ENCODE measurements at places on chromosomes 6 and 20.
A peak's percentile ranks its signal among the peaks of the same experiment; 100 is the strongest.

GRCh38 chr20:23397961-23398360, 23.3 kb downstream of the NAPB start:
- no peaks in the 10 kb centered on the region for H3K36me3 ChIP-seq
- H3K4me1 ChIP-seq, result no peaks in the 10 kb centered on the region
- DNase-seq, result no peak
- no peak overlapping the region for H3K27ac ChIP-seq
- no peaks in the 10 kb centered on the region for H3K27me3 ChIP-seq

DNA sequence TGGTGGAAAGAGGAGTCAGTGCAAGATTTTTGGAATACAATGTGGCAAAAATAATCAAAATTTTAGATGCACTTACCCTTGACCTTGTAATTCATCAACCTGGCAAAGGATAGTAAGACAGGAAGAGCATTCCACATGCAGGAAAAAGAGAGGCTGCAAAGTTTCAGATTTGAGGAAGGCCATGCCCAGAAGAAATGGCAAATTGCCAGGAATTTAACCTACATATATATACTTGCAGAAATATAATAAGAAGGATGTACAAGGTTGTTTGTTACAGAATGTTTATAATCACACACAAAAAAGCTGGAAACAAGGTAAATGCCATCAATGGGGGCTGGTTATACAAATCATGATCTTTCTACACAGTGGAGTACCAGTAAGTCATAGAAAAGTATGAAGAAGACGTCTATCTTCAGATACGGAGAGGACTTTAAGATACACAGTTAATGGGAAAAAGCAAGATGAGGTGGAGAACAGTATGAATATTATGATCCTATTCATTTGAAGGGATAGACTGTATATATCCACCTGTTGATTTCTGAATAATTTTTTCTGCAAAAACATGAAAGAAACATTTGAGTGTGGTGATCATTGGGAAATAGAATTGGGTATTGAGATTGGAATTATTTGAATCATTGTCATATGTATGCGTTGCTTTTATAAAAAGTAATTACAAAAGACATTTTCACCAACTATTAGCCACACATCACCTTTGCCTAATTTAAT, 253.8 kb downstream of the TBC1D7 start:
- peaks cover 13% of the 10 kb centered on the region for H3K4me1 ChIP-seq
- no peaks in the 10 kb centered on the region for H3K27me3 ChIP-seq
- no peaks in the 10 kb centered on the region for H3K36me3 ChIP-seq
- no peak overlapping the region for H3K27ac ChIP-seq

- no peak for DNase-seq
- no peaks in the 10 kb centered on the region for H3K27me3 ChIP-seq
- H3K27ac ChIP-seq, result no peak overlapping the region
Measured at GRCh38 chr6:22284666-22285065, 12.2 kb downstream of the PRL start.

- no peaks in the 10 kb centered on the region for H3K4me1 ChIP-seq
- no peak overlapping the region for H3K27ac ChIP-seq
- H3K27me3 ChIP-seq, result no peaks in the 10 kb centered on the region
- peak; percentile 85 for DNase-seq
- peaks cover 4% of the 10 kb centered on the region for H3K36me3 ChIP-seq
- H3K4me3 ChIP-seq, result no peak overlapping the region
Measured at GRCh38 chr6:109526905-109527628, 44.0 kb upstream of the ZBTB24 start.

DNA sequence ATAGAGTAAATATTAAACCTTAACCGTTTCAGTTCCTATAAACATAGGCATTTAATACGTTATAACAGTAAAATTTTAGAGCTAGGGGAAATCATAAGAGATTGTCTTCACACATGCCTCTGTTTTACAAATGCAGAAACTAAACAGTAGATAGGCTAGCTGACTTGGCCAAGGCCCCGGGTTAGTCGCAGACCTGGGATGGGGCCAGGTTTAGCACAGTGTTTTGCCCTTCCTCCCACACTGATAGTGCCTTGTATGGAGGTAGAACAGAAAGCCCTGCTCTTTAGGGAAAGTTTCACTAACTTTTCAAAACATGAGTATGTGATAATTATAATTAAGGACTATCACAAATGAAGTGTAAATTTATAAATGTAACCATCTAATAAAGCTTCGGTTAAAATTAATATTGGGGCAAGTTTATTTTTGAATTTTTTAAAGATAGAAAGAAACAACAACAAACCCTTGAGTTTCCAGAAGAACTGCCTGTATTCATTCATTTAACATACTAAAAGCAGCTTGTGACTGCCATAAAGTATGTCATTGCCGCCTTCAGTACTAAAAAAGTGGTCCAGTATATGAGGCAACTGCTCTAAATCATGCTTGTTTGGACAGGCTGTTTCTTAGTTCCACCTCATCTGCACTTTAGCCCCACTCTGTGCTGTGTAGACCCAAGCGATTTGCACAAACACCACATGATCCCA, 62.5 kb upstream of the LOC128125822 start:
- H3K4me1 ChIP-seq, result no peaks in the 10 kb centered on the region
- no peak overlapping the region for H3K27ac ChIP-seq
- DNase-seq, result no peak
- no peak overlapping the region for H3K4me3 ChIP-seq
- no peaks in the 10 kb centered on the region for H3K36me3 ChIP-seq

- peaks cover 50% of the 10 kb centered on the region for H3K4me1 ChIP-seq
- H3K27me3 ChIP-seq, result no peaks in the 10 kb centered on the region
- DNase-seq, result no peak
- H3K36me3 ChIP-seq, result no peaks in the 10 kb centered on the region
- peak overlapping the region; percentile 69 for H3K27ac ChIP-seq
Measured at GRCh38 chr20:39849664-39850063, 839.4 kb downstream of the MAFB start.

Data from neural progenitor cell (in vitro differentiated cells).